ENCODE measurements at places on chromosomes 1 and 21. TPM values are rescaled to one million over a fixed set of nuclear protein-coding genes. Genes with fewer than 3 reads are reported as not detected.

DNA sequence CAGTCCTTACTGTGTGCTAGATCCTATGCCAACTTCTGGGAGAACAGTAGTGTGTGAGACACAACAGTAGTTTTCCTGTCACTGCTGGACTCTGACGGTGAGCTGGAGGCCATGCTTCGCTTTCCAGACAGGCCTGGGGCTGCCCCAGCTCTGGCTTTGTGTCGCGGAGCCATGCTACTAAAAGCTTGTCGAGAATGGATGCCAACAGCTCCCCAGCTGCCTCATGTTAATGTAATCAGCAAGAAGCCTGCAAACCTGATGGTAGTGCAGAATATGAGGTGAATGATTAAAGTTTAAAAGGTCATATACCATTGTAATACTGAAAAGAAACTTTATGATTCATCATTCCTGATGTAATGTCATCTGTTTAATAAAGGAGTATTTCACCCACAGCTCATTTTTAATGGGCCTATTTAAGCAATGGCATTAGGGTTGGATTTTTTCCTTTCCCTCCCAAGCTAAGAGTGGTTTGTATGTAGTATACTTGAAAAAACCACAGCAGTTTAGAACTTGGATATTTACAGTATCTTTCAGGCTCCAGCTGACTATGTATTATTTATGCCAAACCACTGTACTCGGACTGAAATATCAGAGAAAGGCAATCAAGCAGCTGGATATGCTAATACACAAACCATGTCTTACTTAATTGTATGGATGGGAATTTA, 343.0 kb downstream of the NUF2 start:
- no peak for DNase-seq

GRCh38 chr1:222750651-222751050, 13.6 kb downstream of the FAM177B start:
- no peak for DNase-seq

The IPP gene
- polyA plus RNA-seq: 3.5 TPM

The TMEM240 gene
- polyA plus RNA-seq: 3.6 TPM

GRCh38 chr21:21076491-21076890, 78.3 kb downstream of the NCAM2 start:
- DNase-seq: no peak

DNA sequence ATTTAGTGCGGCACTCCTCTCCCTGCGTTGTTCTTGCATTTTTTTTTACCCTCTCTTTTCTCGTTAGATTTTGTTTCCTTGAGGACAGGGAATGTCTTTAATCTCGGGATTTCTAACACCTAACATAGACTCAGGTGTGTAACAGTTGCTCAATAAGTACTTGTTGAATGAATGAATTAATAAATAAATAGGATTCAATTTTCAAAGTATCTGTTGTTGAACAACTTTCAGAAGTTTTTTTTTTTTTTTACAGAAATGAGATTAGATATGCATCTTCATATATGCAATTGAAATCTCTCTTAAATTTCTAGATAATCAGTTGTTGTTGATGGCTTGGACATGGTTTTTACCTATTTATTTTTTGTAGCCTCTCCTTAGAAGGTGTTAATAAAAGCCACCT, 83.1 kb downstream of the ROR1 start:
- no peak for DNase-seq

All from pancreas (tissue), 10 donors.